Activated CD8-positive, alpha-beta memory T cell treated with anti-CD3 and anti-CD28 coated beads, Interleukin-2, amount 10 ng/mL, durations not matched to agents 7 days and 5 days (primary cell): ENCODE measurements at places on chromosomes 6 and 20.

DNA sequence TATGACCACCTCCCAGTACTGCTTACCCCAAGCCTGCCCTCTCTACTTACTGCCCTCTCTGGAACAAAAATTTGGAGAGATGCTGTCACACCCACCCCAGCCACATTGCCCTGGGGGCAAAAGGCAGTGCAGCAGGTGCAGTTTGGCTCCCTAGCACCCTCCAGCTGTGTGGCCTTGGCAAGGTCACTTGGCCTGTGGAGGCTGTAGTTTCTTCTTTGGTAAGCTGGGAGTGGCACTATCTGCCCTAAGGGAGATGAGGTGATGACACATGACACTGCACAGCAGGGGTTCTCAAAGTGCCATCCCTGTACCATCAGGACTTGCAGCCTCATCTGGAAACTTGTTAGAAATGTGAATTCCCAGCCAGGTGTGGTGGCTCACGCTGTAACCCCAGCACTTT lies 44.8 kb downstream of the TAF8 start:
- peaks cover 16% of the 10 kb centered on the region for H3K4me1 ChIP-seq
- no peaks in the 10 kb centered on the region for H3K27me3 ChIP-seq
- DNase-seq = no peak
- no peak overlapping the region for H3K27ac ChIP-seq
- H3K4me3 ChIP-seq = no peak overlapping the region

DNA sequence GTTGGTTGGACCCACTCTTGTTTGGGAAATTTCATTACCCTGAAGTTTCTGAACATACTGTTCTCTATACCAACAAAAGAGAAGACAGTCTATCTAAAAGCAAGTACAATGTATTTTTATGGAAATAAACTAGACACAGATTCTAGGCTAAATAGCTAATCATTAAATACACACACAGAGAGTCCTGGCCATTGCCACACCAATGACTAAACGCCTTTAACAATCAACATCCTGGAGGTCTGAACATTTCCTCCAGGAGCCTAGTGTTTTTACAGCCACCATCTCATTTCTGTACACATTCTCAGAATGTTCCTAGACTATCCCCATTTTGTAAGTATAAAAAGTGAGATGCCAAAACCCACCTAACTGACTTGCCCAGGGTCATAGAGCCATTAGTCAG lies 141.6 kb upstream of the RREB1 start:
- peaks cover 2% of the 10 kb centered on the region for H3K4me1 ChIP-seq
- no peak overlapping the region for H3K27ac ChIP-seq
- no peak overlapping the region for H3K4me3 ChIP-seq

GRCh38 chr6:168078175-168078942 lies 653 bp downstream of the FRMD1 start:
- H3K27me3 ChIP-seq = no peaks in the 10 kb centered on the region
- no peak for DNase-seq
- no peak overlapping the region for H3K4me3 ChIP-seq
- no peaks in the 10 kb centered on the region for H3K4me1 ChIP-seq
- no peak overlapping the region for H3K27ac ChIP-seq

- no peak overlapping the region for H3K4me3 ChIP-seq
- H3K4me1 ChIP-seq = no peaks in the 10 kb centered on the region
- peak; percentile 48 for DNase-seq
- no peak overlapping the region for H3K27ac ChIP-seq
- H3K27me3 ChIP-seq = peaks cover 67% of the 10 kb centered on the region
Measured at GRCh38 chr20:728256-728944, 39.9 kb downstream of the SLC52A3 start.

GRCh38 chr20:38126146-38126921 lies 38.7 kb downstream of the TGM2 start:
- H3K36me3 ChIP-seq = no peaks in the 10 kb centered on the region
- no peak overlapping the region for H3K4me3 ChIP-seq
- H3K27me3 ChIP-seq = no peaks in the 10 kb centered on the region

GRCh38 chr6:125787791-125788190 lies 3.0 kb upstream of the NCOA7 start:
- peaks cover 14% of the 10 kb centered on the region for H3K36me3 ChIP-seq
- no peaks in the 10 kb centered on the region for H3K27me3 ChIP-seq
- H3K27ac ChIP-seq = peak overlapping the region; percentile 26
- no peak overlapping the region for H3K4me3 ChIP-seq

GRCh38 chr6:7440476-7440875 lies 50.9 kb downstream of the RIOK1 start:
- H3K4me1 ChIP-seq = peaks cover 18% of the 10 kb centered on the region
- H3K4me3 ChIP-seq = no peak overlapping the region
- H3K27ac ChIP-seq = no peak overlapping the region
- DNase-seq = no peak
- no peaks in the 10 kb centered on the region for H3K36me3 ChIP-seq
- peaks cover 7% of the 10 kb centered on the region for H3K27me3 ChIP-seq

- no peaks in the 10 kb centered on the region for H3K36me3 ChIP-seq
- DNase-seq = peak; percentile 37
- peaks cover 33% of the 10 kb centered on the region for H3K4me1 ChIP-seq
Measured at GRCh38 chr20:44066645-44067606, 120.1 kb downstream of the JPH2 start.

GRCh38 chr6:90545448-90545847 lies 41.4 kb downstream of the MAP3K7 start:
- no peak overlapping the region for H3K4me3 ChIP-seq
- H3K4me1 ChIP-seq = peaks cover 2% of the 10 kb centered on the region
- no peak for DNase-seq
- peaks cover 45% of the 10 kb centered on the region for H3K36me3 ChIP-seq

DNA sequence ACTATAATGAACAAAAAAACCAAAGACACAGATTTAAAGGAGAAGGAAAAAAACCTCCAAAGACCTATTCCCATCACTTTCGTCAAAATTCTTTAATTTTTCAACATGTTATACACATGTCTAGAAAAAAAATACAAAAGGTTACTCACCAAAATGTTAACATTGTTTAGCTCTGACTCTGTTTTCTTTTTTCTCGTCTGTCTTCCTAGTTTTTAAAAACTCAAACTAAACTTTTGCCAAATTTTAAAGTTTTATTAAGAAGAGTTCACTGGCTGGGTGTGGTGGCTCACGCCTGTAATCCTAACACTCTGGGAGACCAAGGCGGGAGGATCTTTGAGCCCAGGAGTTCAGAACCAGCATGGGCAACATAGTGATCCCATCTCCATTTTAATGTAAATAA lies 10.8 kb downstream of the MCUR1 start:
- H3K4me3 ChIP-seq = no peak overlapping the region
- peaks cover 23% of the 10 kb centered on the region for H3K36me3 ChIP-seq
- no peak overlapping the region for H3K27ac ChIP-seq
- H3K4me1 ChIP-seq = no peaks in the 10 kb centered on the region
- DNase-seq = no peak
- no peaks in the 10 kb centered on the region for H3K27me3 ChIP-seq

DNA sequence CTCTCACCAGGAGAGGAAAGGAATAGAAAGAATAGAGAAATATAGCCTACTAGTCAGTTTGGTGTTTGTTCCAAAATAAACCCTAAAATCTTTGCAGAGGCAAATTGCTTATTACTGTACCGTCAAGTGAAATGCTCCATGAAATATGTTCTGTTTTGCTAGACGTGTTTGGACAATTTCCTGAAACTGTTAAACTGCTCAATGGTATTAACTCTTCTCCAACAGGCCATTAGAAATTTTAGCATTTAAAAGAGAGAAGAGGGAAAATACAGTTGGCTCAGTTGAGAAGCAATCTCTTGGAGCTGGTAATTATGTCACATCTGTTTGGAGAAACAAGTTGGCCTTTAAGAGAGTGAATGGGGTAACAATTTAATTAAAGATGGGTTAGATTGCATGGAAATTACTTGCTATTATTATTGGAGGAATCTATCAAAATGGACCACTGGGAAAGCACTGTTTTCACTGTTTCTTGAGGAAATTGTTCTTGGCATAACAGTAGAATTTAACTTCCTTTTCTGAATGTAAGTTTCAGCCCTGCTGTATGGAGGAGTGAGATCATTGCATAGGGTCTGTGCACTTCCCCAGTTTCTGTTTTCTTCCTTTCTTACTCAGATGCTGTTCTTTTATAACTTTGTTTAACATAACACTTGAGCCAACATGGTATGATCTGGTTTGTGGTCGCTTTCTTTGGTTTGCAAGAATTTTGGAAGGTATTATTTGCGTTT lies 373.6 kb downstream of the PLCB1 start:
- no peak overlapping the region for H3K4me3 ChIP-seq
- H3K4me1 ChIP-seq = no peaks in the 10 kb centered on the region
- H3K36me3 ChIP-seq = peaks cover 2% of the 10 kb centered on the region
- no peak for DNase-seq
- H3K27ac ChIP-seq = no peak overlapping the region
- H3K27me3 ChIP-seq = no peaks in the 10 kb centered on the region

- DNase-seq = no peak
- peaks cover 89% of the 10 kb centered on the region for H3K27me3 ChIP-seq
- H3K4me1 ChIP-seq = peaks cover 4% of the 10 kb centered on the region
- H3K36me3 ChIP-seq = no peaks in the 10 kb centered on the region
- no peak overlapping the region for H3K4me3 ChIP-seq
Measured at GRCh38 chr6:50823094-50823920, 4.6 kb downstream of the TFAP2B start.

DNA sequence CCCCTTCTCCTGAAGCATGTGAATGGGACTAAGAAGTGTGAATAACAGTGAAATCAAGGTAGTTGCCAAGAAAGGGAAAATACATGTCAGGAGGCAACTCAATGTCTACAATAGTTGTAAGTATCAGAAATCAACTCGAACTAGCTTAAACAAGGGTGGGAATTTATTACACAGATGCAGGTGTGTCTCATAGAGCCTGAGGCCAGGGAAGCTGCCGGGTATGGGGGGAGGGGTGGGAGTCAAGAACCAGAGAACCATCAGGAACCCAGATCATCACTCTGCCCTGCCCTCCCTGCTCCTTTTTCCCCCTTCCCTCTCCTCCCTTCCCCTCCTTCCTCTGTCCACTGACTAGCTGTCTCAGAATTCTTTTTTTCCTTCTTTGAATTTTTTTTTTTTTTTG lies 34.9 kb upstream of the BMP6 start:
- H3K4me3 ChIP-seq = no peak overlapping the region
- no peak overlapping the region for H3K27ac ChIP-seq
- H3K36me3 ChIP-seq = no peaks in the 10 kb centered on the region
- DNase-seq = no peak
- H3K4me1 ChIP-seq = no peaks in the 10 kb centered on the region
